Tongue (tissue), 3 donors: ENCODE measurements at places on chromosomes 16 and 17. TPM values are rescaled to one million over a fixed set of nuclear protein-coding genes. Genes with fewer than 3 reads are reported as not detected.

GRCh38 chr17:40345161-40345993, 19.2 kb downstream of the GJD3 start:
- DNase-seq = peak; percentile 88

CAPNS2 gene
- total RNA-seq = 36.0 TPM

KCNH6 gene
- total RNA-seq = 0.31 TPM

SALL1 gene
- 0.21 TPM for total RNA-seq

NHLRC4 gene
- total RNA-seq = 0.41 TPM

SLC25A39 gene
- 44.7 TPM for total RNA-seq

- no peak for DNase-seq
Measured at GRCh38 chr17:77742579-77742978, 215.9 kb upstream of the TNRC6C start.

GRCh38 chr16:15972046-15972868, 22.8 kb downstream of the ABCC1 start:
- no peak for DNase-seq

TOM1L2 gene
- total RNA-seq = 26.8 TPM

GRCh38 chr17:39903158-39903884, 15.1 kb downstream of the GSDMB start:
- no peak for DNase-seq

DNA sequence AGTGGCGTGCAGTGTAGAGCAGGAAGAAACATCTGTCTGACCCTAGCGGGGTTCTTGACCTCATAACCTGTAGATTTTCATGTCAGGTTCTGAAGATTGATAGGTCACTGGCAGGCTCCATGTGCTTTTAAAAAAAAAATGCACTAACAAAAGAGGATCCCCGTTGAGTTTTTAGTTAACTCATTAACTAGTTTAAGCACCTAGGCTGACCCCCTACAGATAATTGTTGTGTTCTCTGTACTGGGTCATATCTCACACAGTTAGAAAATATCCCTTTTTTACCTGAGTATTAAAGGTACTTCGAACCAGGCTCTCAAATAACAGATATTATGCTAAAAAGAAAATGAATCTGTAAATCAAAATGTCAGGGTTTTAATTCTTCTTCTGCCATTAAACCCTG, 676.6 kb downstream of the CDH11 start:
- no peak for DNase-seq

MYCBPAP gene
- 0.21 TPM for total RNA-seq

UTS2R gene
- total RNA-seq = 5.8 TPM

CDR2L gene
- 11.4 TPM for total RNA-seq

TTYH2 gene
- total RNA-seq = 39.2 TPM
